Tongue (tissue), 3 donors: ENCODE measurements at places on chromosomes 5 and 9. TPM values are rescaled to one million over a fixed set of nuclear protein-coding genes. Genes with fewer than 3 reads are reported as not detected.

The PCDHGB2 gene
- 4.2 TPM for total RNA-seq

DNA sequence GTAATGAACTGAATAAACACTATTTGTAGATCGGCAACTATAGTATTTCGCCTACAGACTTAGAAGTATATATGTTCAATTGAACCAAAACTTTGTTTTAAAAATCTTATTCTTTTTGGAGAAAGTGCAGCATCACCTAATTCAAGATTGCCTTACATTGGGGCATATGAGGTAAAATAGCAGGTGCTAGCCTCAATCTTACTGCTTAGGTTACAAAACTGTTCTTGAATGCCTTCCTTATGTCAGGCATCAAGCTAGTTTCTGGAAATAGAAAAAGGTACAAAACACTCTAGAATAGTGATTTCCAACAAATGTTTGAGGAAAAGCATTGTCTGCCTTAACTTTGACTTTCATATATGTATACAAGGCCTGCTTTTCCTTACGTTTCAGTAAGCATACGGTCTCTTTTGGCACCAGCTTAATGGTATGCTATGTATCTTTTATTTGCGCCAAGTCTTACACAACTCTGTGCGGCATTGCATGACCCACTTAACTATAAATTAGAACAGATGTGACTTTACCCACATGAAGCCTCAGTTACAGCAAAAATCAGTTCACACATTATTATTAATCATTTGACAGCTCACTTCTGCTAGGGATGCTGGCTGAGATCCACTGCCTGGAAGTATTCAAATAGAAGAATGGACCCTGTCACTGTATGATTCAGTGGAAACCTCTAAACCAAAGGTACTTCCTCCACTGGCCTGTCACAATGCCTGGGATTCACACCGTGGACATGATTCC is 174.1 kb downstream of the PRELID2 start:
- peak; percentile 59 for DNase-seq

- no peak for DNase-seq
These were observed 15.1 kb upstream of the CXCL14 start for GRCh38 chr5:135593886-135594285.

DNA sequence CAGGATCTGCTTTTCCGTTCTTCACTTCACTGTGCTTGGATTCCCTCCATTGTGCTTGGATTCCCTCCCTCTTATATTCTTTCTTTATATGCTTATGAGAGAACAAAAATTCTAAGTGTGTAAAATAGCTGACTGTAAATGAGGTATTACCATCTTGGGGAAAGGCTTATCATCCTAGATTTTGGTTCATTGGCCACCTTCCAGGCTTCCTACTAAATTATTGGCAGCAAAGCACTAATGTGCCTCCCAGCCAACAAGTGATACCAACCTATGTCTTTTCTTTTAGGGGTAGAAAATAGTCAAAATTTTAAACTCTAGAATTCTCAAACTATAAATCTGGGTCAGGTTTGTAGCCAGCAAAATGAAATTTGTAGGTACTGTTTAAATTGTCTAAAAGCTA is 52.7 kb downstream of the NDUFAF2 start:
- no peak for DNase-seq

DNA sequence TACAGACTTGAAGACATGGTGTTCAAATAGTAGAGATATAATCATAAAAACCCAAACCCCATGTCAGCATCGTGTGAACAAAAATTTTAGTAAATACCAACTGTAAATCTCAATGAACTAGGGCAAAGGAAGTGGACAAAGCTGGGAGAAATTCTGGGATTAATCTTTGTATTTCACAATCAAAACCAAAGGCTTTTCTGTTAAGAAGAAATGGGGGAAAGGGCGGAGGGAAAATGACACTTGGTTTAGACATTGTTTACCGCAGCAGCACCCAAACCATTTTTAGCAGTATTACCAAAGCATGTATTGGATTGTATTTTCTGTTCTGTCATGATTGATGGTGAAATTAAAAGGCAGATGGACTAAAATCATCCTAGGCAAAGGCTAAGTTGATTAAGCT is 134.2 kb upstream of the PRSS3 start:
- no peak for DNase-seq

The SOX30 gene
- total RNA-seq = 0.10 TPM

The RLN2 gene
- total RNA-seq = not detected

The HINT2 gene
- total RNA-seq = 18.1 TPM

The LAMC3 gene
- 6.4 TPM for total RNA-seq

DNA sequence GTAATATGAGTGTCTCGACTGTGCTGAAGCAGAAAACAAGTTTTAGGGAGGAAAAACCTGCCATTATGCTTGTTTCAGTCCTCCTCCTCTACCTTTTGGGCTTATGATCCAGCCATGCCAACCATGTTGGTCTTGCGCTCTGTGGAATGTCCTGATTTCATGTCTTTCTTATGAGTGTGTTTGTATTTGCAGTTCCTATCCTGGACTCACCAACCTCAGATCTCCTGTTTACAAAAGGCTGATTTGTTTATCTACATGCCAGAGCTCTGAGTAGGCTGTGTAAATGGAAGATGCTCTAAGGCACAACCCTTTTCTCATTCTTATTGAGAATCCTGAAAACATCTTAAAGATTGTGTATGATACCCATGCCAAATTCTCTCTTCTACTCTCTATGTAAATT is 138.6 kb downstream of the ARHGEF28 start:
- DNase-seq = no peak

- DNase-seq = peak; percentile 70
These were observed 165.6 kb downstream of the YTHDC2 start for GRCh38 chr5:113678924-113679575.

- no peak for DNase-seq
These were observed 89.3 kb upstream of the DMRT1 start for GRCh38 chr9:752201-752600.
